ENCODE measurements at places on chromosomes 11 and 22.
A peak's percentile ranks its signal among the peaks of the same experiment; 100 is the strongest.

DNA sequence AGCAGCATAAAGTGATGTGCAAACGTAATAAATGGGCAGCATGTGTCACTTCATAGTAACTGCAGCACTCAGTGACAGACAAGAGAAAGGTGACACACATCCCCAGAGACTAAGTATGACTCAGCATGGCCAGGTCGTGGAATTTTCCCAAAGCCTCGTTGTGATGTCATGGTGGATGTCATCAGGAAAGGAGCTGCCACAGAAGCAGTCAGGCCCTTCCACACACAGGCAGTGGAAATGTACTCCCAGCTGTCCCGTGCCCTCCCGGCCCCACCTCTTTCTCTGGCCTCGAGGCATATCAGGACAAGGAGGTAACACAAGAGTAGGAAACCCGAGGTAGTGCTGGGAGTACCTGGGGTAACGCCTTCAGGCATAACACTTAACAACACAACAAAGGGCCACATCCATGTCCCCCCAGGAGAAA, 8.1 kb downstream of the PC start:
- DNase-seq = peak; percentile 53

- DNase-seq = no peak
These were observed 32.2 kb downstream of the TSPAN18 start for GRCh38 chr11:44758983-44759382.

GRCh38 chr11:124122123-124122522, 6.9 kb downstream of the VWA5A start:
- no peak for DNase-seq

GRCh38 chr11:8232414-8232813, 31.3 kb downstream of the LMO1 start:
- DNase-seq = no peak

DNA sequence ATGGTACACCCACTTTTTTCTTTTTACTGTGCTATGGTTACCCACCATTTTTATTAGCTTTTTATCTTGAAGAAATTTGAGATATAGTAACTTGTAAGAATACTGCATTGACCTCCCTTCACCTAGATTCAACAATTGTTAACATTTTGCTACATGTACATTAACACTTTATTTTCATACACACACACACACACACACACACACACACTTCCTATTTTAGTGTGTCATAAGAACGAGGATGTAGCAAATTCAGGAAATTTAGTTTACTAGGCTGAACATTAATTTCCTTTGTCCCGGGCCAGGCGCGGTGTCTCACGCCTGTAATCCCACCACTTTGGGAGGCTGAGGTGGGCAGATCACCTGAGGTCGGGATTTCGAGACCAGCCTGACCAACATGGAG, 1.1 kb upstream of the ATP6V1E1 start:
- no peak for DNase-seq

DNA sequence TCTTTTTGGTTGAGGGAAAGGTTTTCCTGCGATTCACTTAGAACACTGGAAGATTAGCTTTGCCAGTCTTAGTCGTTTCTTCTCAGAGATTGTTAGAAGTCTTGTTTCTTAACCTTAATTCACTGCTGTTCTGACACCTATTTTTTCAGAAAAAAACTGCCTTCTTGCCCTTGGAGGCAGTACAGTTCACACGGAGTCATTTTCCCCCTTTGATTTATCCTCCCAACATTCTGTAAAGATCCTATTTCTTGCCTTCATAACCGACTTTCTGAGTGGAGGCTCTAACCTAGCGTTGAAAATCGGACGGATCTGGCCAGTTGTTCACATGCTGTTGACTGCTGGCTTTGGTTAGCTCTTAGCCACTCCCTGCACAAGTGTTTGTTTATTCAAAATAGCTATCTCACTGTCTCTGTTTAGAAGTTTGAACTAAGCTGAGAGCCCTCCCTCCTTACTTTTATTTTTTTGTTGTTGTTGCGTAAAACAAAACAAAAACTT, 737 bp downstream of the BCL2L13 start:
- peak; percentile 23 for DNase-seq

DNA sequence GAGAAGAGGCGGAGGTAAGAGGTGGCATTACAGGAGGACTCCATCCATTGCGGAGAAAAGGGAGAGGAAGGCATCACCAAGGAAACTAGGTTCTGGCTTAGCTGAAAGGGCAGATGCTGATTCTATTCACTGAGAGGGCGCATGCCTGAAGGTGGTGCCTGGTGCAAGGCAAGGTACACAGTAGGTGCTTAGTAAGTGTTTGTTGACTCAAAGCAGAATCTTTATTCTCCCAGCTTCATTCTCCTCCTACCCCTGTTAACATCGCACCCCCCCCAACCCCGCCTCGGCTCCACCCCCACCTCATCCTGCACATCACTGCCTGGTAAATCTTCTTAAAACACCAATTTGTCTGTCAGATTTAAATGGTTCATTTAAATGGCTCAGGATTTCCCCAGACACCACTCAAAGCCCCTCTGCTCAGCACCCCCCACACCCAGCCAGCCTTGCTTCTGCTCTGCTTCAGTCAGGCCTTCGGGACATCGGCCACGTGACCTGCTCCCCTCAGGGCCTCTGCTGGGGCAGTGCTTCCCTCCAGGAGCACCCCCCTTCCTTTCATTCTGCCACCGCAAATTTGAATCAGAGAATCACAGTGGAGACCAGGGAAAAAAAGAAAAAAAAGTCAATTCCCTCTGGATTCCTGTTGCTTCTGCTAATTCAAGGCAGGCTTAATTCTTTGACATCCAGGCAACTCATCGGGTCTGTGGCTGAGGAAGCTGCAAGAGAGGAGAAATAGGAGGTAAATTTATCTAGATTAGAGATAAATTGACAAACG, 17.8 kb upstream of the RCN1 start:
- peak; percentile 39 for DNase-seq

DNA sequence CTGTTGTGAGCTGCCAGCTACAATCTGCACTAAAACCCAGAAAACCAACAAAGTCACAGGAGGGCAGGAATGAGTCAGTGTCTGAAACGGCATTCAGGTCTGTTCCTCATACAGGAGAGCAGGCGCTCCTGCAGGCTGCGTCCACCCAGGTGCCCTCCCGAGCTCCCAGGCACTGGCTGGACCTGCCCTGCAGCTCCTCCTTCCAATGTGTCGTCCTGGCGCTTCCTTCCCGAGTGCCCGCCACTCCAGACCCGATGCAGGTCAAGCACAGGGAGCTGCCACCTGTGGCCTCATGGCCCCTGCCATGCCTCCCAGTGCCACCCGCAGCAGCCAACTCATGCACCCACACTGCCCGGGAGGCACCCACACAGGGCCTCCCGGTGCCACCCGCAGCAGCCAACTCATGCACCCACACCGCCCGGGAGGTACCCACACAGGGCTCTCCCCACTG, 12.0 kb downstream of the BRD1 start:
- no peak for DNase-seq

- DNase-seq = no peak
These were observed 80.7 kb downstream of the MN1 start for GRCh38 chr22:27720860-27721259.

Data from SK-N-DZ (cell line).